ENCODE measurements at places on chromosomes 6 and 20.

GRCh38 chr6:163554032-163554431 lies 139.5 kb downstream of the QKI start:
- DNase-seq, result no peak

DNA sequence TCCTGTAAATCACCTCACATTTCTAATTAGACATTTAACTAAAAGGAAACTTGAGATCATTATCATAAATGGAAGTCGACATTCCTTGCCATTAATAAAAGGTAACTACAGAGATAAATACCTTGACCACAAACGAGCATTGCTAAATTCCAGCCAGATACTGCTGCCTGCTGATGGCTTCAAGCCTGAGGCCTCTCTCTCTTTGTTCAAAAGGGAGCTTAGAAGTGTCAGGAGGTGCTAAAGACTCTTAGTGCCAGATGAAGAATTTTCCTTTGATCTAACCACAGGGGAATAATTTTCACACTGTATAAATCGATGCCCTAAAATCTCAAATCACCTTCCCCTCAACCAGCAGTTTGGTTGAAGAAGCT lies 248.2 kb upstream of the PMEPA1 start:
- no peak for DNase-seq

DNA sequence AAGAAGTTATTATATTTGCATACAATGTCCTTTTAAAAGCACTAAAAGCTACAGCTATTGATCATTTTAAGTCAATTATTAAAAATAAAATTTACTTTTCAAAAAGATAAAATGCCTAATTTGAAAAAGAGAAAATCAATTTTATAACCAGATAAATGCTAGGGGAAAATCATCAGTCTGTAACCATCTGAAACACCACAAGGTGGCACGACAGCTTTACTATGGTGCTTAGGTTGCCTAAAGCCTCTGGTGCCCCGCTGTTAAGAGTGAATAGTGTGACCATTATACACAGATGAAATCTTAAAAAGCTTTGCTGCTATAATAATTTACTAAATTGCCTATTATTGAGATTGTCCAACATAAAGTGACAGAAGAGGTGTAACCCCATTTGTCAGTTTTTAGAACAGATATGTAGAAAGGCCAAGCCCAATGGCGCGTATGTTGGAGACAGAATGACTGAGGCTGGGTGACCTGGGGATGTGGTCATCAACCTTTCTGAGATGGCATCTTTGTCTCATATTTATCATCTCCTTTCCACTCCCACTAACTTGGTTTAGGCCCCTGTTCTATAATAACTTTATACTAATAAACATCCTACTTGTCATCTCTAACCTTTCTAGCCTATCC lies 100.8 kb downstream of the MOXD1 start:
- DNase-seq, result peak; percentile 7

DNA sequence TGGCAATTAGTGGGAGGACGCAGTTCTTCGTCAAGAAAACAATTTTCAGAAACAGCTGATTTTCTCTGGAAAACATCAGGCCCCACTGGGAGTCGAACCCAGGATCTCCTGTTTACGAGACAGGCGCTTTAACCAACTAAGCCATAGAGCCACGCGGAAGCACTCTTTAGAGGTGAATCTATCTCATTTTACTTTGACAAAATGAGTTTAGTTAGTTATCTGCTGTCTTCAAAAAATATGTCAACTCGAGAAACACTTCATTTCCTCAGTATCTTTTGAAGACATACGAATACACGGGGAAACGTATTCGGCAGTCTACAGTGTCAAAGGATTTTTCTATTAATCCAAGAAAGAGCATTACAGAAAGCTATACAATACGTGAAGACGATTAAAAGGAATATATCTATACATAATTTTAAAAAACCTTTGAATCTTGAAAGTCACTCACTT lies 26.7 kb downstream of the GPX6 start:
- peak; percentile 30 for DNase-seq

DNA sequence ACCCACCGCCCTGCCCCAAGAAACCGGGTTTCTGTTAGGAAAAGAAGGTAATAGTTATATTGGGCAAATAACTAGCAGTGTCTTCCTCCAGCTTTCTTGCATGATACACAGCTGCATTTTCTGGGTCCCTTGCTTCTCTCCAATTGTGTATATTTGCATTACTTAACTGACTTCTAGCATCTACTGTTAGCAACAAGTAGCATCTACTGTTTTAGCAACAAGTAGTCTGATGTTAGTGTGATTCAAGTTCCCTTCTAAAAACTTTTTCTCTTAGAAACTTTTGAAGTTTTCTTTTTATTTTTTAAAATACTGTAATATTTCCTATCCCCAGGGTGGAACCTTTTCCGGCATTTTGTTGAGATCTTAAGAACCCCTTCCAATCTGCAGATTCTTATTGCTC lies 221.2 kb downstream of the CLIC5 start:
- DNase-seq, result no peak

Data from stimulated activated CD4-positive, alpha-beta T cell treated with anti-CD3 and anti-CD28 coated beads, Interleukin-12 subunit alpha, Interleukin-12 subunit beta, amount 100 ng/mL, for 48 hours (primary cell).